ENCODE measurements at places on chromosomes 3 and 15.

- no peak overlapping the region for H3K27ac ChIP-seq
- no peaks in the 10 kb centered on the region for H3K4me1 ChIP-seq
- no peaks in the 10 kb centered on the region for H3K36me3 ChIP-seq
- peaks cover 1% of the 10 kb centered on the region for H3K27me3 ChIP-seq
- H3K4me3 ChIP-seq, result no peak overlapping the region
- no peak for DNase-seq
Measured at GRCh38 chr15:45855210-45855906, 220.5 kb downstream of the SQOR start.

- peaks cover 70% of the 10 kb centered on the region for H3K4me1 ChIP-seq
- no peak for DNase-seq
- peaks cover 24% of the 10 kb centered on the region for H3K36me3 ChIP-seq
- H3K27ac ChIP-seq, result peak overlapping the region; percentile 93
- H3K4me3 ChIP-seq, result peak overlapping the region; percentile 89
Measured at GRCh38 chr3:71127844-71128243, 455.7 kb downstream of the FOXP1 start.

GRCh38 chr15:37574985-37575384, 359.5 kb upstream of the TMCO5A start:
- no peaks in the 10 kb centered on the region for H3K4me1 ChIP-seq
- no peaks in the 10 kb centered on the region for H3K36me3 ChIP-seq
- H3K27ac ChIP-seq, result no peak overlapping the region
- H3K27me3 ChIP-seq, result no peaks in the 10 kb centered on the region
- no peak overlapping the region for H3K4me3 ChIP-seq

DNA sequence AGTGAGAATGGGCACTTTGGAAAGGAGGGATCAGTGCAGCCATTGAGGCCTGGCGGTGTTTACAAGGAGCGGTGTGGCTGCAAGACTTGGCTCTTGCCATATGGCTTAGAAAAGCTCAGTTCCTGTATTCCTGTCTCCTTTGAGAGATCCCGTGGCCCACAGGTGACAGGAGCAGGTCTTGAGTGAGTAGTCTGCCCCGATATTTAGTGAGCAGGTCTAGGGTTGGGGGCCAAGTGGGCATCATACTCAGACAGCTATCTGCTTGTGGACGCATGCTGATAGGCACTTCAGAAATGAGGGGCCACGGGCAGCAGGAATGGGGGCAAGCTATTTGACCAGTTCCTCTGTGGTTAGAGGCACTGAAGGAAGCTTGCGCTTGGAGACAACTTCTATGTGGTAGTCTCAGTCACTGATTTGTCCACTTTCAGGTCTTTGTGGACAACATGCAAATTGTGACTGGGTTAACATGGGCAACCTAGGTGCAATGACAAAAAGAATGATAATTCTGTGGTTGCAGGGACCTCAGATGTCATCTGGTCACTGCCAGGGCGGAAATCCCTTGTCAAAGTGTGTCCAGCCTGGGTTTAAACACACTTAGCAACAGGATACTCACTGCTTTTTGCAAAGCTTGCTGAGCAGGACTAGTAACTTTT, 1.1 kb downstream of the TMED3 start:
- no peak for DNase-seq
- peaks cover 39% of the 10 kb centered on the region for H3K36me3 ChIP-seq
- H3K27ac ChIP-seq, result peak overlapping the region; percentile 68
- H3K4me3 ChIP-seq, result peak overlapping the region; percentile 95
- peaks cover 46% of the 10 kb centered on the region for H3K4me1 ChIP-seq

DNA sequence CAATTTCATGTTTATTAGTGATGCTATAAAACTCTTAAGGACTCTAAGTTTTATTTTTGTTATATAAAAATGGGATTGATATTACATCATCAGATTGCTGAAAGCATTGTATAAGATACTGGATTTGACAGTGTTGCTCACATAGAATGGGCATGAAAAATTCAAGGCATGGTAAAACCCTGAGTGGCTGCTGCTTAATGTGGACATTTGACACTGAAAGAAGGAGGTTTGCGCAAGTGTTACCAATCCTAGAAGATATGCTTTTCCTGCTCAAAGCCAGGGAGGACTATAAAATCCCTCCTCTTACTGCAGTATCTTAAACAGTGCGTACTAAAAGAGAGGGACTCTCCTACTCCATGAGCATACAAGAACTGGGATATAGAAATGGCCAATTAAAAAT, 65.8 kb upstream of the PTX3 start:
- no peak overlapping the region for H3K27ac ChIP-seq
- no peaks in the 10 kb centered on the region for H3K36me3 ChIP-seq

GRCh38 chr3:36397841-36398240, 17.5 kb downstream of the STAC start:
- DNase-seq, result no peak
- peaks cover 2% of the 10 kb centered on the region for H3K27me3 ChIP-seq
- H3K36me3 ChIP-seq, result no peaks in the 10 kb centered on the region
- H3K4me1 ChIP-seq, result no peaks in the 10 kb centered on the region
- no peak overlapping the region for H3K27ac ChIP-seq

DNA sequence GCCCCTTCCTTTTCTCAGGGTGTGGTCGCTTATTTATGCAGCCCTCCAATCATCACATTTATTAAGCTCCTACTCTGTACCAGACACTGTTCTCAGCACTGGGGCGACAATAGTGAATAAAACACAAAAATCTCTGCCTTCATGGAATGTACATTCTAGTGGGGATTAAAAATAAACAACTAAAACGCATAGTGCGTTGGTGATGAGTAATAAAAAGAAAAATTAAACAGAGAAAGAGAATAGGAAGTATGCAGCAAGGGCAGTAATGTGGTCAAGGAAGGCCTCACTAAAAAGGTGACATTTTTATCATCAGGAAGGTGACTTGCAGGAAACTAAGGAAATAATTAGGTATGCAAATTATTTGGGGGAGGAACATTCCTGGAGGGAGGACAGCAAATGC, 5.1 kb downstream of the SLC51B start:
- H3K27ac ChIP-seq, result no peak overlapping the region
- no peak for DNase-seq
- H3K4me1 ChIP-seq, result peaks cover 15% of the 10 kb centered on the region
- H3K4me3 ChIP-seq, result no peak overlapping the region
- H3K27me3 ChIP-seq, result peaks cover 2% of the 10 kb centered on the region

DNA sequence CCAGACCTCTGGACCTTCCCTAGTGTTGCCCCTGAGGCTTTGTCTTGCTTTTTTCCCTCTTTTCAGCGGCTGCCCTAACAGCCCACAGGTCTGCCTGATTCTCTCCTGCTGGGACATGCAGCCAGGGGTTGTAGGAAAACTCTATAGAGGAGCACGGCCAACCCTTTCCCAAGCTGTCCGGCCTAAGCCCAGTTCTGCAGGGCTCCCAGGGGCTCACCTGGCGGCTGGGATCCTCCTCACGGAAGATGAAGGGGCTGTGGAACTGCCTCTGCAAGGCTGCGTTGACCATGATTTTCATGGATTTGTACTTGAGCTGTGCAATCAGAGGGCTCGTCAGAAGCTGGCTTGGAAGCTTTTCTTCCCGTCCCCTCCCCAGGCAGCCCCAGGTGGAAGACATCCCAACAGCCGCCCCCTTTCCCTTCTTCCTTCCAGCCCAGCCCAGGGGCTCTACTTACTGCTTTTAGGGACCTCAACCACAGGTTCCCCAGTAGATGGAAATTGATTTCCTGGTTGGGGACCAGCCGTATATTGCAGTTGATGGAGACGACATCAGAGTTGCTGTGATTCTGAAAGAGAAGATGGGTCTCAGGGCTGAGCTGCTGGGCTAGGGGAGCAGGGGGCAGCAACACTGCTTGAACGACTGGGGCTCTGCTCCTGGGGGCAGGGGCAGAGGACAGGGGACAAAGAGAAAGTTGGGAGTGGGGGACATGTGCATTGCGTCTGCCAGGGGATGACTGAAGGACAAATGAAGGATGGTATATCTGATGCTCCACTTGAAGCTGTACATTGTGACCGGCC, 29.8 kb downstream of the FEM1B start:
- DNase-seq, result no peak
- no peaks in the 10 kb centered on the region for H3K36me3 ChIP-seq
- no peak overlapping the region for H3K4me3 ChIP-seq
- H3K27me3 ChIP-seq, result peaks cover 9% of the 10 kb centered on the region
- no peak overlapping the region for H3K27ac ChIP-seq
- peaks cover 20% of the 10 kb centered on the region for H3K4me1 ChIP-seq

DNA sequence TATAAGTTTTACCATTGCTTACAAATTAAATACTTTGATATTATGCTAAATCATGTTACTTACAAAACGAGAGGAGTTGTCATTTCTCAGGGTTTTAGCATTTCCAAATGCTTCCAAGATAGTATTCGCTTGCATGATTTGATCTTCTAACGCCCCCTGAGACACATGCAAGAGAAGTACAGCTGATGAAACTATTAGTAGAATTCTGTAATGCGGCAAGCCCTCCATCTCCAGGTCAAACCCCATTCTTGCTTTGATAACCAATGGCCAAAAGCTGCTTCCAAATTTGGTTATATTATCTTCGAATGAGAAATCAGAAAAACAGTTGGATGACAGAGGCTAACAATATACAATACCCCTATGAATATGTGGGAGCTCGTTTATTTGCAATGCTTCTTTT, 14.7 kb downstream of the MYH15 start:
- H3K27ac ChIP-seq, result no peak overlapping the region
- no peaks in the 10 kb centered on the region for H3K4me1 ChIP-seq
- peaks cover 4% of the 10 kb centered on the region for H3K27me3 ChIP-seq
- no peak for DNase-seq

GRCh38 chr3:56573501-56573900, 16.5 kb downstream of the CCDC66 start:
- no peak overlapping the region for H3K27ac ChIP-seq
- H3K4me1 ChIP-seq, result no peaks in the 10 kb centered on the region
- H3K27me3 ChIP-seq, result no peaks in the 10 kb centered on the region
- no peak for DNase-seq

DNA sequence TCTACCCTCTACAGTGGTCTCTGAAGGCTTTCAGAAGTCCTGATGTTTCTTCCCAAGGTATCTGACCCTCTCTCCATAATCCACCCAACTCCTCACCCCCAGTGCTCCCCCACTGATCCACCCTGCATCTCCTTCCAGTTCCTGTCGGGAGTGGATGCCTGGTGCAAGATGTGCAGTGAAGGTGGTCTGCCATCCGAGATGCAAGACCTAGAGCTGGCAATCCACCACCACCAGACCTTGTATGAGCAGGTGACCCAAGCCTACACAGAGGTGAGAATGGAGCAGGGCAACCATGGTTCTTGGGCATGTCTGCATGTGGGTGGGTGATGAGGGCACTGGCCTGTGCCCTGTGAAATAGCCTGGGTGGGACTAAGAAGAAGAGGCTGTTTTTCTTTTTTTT, 337.8 kb upstream of the ROPN1 start:
- H3K36me3 ChIP-seq, result no peaks in the 10 kb centered on the region
- no peak for DNase-seq
- H3K27me3 ChIP-seq, result no peaks in the 10 kb centered on the region
- no peak overlapping the region for H3K4me3 ChIP-seq
- no peaks in the 10 kb centered on the region for H3K4me1 ChIP-seq
- no peak overlapping the region for H3K27ac ChIP-seq

- DNase-seq, result no peak
- peaks cover 4% of the 10 kb centered on the region for H3K4me1 ChIP-seq
- H3K27ac ChIP-seq, result no peak overlapping the region
- H3K4me3 ChIP-seq, result no peak overlapping the region
- no peaks in the 10 kb centered on the region for H3K36me3 ChIP-seq
Measured at GRCh38 chr3:124829819-124830554, 57.2 kb downstream of the ITGB5 start.

- H3K4me1 ChIP-seq, result no peaks in the 10 kb centered on the region
- DNase-seq, result no peak
- H3K27me3 ChIP-seq, result no peaks in the 10 kb centered on the region
- H3K4me3 ChIP-seq, result no peak overlapping the region
- H3K27ac ChIP-seq, result no peak overlapping the region
Measured at GRCh38 chr3:132210476-132211346, 106.5 kb upstream of the ACP3 start.

DNA sequence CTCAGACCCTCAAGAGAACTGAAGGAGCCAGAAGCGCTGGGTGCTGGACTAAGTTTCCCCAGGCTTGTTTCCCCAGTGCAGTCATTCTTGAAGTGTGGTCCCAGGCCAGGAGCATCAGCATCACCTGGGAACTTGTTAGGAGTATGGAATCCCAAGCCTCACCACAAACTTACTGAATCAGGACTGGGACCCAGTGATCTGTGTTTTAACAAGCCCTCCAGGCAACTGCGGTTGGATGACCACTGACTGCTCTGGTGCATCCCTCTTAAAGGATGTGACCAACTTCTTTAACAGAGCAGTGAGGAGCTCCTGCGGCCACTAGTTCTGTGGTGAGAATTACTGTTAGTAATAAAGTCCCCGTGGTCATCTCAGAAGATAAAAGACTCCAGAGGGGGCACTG, 62.4 kb upstream of the DAZL start:
- no peak for DNase-seq
- H3K4me3 ChIP-seq, result no peak overlapping the region
- H3K27ac ChIP-seq, result no peak overlapping the region
- peaks cover 7% of the 10 kb centered on the region for H3K27me3 ChIP-seq
